NCI-H2171 (cell line): ENCODE measurements at places on chromosomes 3 and 15.

DNA sequence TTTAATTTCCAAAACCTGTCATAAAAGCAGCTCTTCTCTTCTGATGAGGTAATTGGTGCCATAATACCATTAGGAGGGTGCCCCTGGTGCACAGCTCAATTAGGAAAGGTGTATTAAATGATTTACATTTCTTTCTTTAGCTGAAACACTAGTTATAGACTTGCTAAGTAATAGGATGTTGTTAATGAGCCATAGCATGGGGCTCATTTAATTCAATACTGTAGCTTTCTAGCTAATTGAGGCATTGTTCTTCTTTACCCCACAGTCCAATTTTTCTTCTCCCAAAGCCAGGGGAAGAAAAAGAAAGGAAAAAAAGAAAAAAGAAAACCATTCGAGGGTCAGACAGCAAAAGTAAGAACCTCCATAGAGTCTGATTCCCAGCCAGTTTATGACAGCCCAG lies 164.0 kb upstream of the HES1 start:
- no peak for DNase-seq

- no peak for DNase-seq
These were observed 119.5 kb downstream of the LRRN1 start for GRCh38 chr3:3918763-3919162.

DNA sequence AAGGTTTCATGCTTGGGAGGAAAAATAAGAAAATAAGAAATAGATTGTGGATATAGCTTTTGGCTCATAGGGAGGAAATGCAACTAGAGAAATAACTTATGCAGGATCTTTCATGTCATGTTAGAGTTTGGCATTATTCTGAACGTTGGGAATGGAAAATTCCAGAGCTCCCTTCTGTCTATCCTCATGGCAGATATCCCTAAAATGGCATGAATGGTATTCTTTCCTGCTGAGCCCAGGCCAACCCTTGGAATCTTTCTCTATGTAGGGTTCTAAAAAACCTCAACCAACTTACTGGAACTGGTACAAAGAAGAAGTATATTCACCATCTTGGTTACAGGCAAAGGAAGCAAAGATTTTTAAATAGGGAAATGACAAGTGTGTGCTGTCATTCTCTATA lies 212.5 kb downstream of the CHST2 start:
- no peak for DNase-seq

- DNase-seq = no peak
These were observed 102.9 kb upstream of the KCNAB1 start for GRCh38 chr3:156017352-156018030.

DNA sequence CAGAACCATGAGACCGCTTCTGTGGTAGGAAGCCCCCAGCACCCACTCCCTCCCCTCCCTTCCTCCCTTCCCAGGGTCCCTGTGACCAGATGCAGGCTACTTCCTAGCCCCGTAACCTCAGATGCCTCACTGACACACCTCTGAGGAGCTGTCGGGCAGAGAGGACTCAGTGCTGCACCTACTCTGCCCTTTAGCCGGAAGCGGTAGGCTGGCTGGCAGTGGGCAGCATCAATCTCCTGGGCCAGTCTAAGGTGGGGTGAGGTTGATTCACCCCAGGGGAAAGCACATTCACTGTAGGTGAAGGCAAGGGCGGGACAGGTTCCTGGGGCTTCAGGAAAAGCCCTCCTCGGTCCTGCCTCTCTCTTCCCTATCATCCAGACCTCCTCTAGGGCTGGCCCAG lies 19.1 kb downstream of the CSRNP1 start:
- no peak for DNase-seq

GRCh38 chr15:85541744-85542143 lies 161.3 kb downstream of the AKAP13 start:
- no peak for DNase-seq

DNA sequence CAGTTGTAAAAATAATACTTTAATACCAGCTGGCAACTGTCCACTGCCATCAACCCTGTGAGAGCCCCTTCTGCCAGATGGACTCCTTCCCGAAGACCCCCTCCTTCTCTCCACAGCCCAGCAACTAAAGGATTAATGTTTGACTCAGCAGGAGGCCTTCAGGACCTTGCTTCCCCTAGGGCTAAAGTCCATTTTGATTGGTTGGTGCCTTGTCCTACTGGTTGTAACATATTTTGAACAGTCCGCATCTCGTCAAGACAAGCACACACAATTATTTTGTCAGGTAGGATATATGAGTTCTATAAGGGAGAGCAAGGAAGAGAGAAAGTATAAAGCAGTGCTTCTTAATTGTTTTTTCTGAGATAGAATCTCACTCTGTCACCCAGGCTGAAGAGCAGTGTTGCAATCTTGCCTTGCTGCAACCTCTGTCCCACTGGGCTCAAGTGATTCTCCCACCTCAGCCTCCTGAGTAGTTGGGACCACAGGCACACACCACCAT lies 18.6 kb downstream of the ACOX2 start:
- DNase-seq = no peak

DNA sequence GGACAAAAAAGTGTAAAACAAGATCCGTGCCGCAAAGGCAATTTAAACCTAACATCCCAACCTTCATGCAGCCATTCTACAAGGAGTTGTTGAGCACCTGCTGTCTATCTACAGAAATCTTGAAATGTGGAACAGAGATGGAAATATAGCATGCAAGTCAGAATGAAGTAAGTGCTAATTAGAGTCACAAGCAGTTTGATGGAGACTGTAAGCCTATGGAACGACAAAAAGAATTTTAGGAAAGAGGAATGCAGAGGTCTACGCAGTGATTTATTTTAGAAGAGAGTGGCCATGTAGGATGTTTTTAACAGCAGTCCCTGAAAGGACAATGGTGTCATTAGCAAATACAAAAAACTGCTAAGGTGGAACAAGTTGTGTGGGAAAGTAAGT lies 851 bp upstream of the DCBLD2 start:
- DNase-seq = no peak

DNA sequence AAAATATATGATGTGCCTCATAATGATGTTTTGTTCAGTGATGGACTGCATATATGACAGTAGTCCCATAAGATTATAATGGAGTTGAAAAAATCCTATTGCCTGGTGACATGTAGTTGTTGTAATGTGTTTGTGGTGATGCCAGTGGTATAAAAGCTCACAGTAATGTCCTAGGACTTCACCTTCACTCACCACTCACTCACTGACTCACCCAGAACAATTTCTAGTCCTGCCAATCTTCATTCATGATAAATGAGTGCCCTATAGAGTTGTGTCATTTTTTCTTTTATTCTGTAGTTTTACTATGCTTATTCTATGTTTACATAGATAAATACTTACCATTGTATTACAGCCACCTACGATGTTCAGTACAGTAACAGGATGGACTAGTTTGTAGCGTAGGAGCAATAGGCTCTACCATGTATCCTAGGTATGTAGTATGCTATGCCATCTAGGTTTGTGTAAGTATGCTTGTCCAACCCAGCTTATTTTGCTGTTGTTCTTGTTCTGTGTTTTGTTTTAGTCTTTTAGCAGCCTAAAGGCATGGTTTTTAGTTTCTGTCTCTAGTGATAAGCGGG lies 88.5 kb upstream of the LRRFIP2 start:
- DNase-seq = no peak

DNA sequence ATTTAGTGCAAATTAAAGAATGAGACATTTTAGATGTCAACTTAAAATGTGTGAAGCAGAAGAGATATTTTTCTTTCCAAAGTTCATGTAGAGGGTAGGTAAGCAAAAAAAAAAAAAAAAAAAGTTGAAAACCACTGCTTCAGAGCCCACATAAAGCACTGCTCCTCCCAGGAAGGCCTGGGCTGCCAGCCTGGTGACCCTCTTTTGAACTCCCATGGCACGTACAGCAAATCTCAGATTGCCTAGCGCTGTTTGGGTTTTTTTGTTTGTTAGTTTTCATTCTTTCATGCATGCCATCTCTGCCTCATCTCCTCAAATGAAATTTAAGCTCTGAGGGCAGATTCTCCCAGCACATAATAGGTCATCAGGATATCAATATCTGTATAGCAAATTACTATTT lies 120.1 kb downstream of the SRGAP3 start:
- DNase-seq = no peak

DNA sequence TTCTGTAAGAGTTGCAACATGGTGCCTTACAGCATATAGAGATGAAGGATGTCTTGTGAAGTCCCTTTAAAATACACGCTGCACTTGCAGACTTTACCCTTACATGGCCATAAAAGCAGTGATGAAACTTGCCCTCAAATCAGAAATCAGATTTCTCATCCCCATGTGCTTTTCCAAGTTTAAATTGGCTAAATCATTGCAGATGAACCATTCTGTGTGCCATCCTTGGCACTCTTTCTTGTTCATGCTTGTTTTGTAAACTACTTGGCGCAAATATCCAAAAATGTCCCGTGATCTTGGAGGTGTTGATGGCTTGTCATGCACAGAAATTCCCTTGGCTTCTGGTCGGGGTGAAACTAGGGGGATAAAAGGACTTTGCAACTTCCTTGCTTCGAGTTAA lies 135.7 kb downstream of the LRIG1 start:
- DNase-seq = no peak

- no peak for DNase-seq
These were observed 44.8 kb upstream of the MRPL3 start for GRCh38 chr3:131547585-131547984.

DNA sequence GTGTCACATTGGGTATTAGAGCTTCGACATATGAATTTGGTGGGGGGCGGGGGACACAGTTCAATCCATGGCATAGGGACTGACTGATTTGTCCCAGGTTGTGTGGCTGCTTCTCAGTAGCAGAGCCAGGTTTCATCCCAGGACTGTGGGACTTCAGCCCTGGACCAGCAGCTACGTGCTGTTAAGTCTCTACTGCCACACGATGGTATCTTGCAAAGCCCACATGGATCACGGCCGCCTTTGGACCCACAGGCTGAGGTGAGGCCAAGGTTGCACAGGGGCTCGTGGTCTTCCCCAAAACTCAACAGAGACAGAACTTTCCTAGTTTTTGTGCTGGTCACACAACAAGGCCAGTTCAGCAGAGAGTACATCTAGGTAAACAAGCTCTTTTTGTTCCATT lies 97.4 kb downstream of the LRRK1 start:
- no peak for DNase-seq

- DNase-seq = no peak
These were observed 162.3 kb upstream of the ARHGEF26 start for GRCh38 chr3:153958635-153959595.

- no peak for DNase-seq
These were observed 10.9 kb upstream of the AADACL2 start for GRCh38 chr3:151722856-151723255.

DNA sequence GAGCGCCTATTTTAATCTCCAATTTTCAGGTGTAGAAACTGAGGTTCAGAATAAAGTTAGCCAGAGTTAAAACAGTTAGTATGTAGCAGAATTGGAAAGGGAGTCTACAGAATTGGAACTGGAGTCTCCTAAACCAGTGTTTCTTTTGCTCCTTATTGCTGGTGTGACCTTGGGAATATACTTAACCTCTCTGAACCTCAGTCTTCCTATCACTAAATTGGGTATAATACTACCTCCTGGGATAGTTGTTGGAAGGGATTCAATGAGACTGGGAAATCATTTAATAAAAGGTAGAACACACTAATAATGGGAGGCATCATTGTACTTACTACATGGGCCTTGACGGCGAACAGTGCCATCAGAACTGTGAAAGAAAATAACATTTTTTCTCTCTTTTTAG lies 55.1 kb downstream of the LPP start:
- no peak for DNase-seq

DNA sequence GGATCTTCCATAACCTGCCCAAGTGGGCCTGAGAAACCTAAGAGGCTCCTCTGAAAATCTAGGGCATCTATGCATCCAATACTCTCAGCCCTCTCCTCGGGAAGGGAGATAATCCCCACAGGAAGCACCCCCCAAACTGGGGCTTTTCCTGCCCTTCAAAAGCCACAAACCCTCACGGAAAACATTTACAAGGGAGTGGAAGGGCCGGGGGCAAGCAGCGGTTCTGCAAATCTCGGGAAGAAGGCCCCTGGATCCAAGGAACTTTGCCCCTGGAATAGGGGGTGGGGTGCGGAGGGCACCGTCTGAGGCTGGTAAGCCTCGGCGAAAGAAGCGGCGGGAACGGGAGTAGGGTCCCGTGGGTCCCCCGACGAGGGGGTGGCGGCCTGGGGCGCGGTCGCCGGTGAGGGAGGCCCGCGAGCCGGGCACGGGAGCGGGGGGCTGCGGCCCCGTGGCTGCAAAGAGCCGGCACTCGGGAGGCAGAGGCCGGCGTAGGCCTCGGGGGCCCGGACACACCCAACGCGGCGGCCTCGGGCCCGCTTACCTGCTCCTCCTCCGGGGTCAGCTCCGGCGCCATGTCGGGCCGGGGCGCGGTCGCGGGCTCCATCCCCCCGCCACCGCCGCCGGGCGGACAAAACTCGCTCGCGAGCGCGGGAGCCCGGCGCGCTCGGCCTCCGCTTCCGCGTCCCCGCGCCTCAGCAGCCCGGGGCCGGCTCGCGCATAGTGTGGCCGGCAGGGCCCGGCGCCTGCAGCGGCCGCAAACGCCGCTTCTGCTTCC lies 755 bp downstream of the PTPN9 start:
- no peak for DNase-seq

- DNase-seq = no peak
These were observed 34.0 kb downstream of the LYZL4 start for GRCh38 chr3:42376344-42376798.

- no peak for DNase-seq
These were observed 34.5 kb upstream of the NR2E3 start for GRCh38 chr15:71775856-71776255.
